ENCODE measurements at places on chromosomes 3 and 15.

GRCh38 chr3:136141891-136142290, 54.2 kb downstream of the MSL2 start:
- no peak for DNase-seq

DNA sequence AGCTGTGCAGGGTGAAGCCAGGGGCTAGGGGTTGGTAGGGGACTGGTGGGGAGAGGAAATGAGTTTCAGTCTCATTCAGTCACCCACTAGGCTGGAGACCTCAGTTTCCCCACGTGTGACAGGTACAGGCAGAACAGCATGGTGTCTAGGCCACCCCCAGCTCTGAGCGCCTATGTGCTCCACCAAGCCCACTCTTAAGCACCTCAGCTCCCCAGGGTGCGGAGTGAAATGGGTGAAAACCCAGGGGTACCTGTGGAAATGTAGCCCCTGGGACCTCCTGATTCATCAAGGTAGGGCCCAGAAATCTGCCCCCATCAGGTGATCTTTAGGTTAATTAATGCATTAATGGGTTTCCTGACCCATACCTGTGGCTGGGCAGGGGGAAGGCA, 3.7 kb downstream of the ATP2B2 start:
- DNase-seq, result no peak

DNA sequence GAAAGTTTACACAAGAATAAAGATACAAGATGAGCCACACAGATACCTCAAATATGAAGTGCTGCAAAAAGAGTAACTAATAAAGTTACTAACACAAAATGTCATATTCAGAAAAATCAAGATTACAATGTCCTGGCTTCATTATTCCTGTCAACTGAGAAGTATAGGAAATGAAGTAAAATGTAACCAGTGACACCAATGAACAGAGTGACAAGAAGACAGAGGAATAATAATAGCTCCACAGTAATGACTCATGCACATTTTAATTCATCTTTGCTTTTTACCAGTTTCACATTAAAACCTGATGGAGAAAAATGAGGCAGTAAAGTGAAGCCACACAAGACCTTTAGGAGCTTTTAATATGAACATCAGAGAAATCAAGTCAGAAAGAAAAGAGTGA, 214.1 kb downstream of the ZBBX start:
- DNase-seq, result no peak

DNA sequence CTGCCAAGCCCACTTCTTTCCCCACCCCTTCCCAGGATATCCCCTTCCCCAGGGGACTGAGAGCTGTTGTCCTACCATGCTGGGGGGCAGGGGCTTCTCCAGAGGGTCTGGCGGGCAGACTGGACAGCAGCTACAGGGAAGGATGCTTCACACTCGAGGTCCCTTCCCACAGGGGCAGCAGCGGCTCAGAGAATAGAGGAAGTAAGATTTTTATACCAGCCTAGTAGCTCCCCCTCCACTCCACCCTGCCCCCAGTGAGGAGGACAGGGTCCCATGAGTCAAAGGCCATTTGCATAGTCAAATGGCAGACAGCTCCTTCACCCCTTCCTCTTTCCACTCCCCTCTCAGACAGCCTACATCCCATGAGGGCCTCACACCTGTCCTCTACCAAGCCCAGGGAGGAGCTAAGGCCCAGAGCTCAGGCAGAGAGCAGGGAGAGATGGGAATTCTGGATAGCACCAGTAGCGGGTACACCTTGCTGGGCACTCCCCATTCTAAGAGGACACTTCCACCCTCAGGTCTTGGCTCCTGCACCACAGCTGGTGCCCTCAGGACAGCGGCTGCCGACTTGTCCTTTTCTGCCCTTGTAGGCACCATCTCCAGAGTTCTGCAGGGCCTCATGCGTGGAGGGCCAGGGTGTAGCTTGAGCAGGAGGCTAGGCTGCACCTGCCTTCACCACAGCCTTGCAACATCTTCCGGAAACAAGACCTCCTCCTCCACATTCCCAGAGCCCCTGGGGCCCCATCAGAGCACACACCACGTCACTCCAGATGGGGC, at the start of gene TLR9:
Gene TLR9 (minus strand): TSS at position 194 of the 777 bp plus-strand sequence. CDS start 116 bp downstream, at position 78.
- no peak for DNase-seq

DNA sequence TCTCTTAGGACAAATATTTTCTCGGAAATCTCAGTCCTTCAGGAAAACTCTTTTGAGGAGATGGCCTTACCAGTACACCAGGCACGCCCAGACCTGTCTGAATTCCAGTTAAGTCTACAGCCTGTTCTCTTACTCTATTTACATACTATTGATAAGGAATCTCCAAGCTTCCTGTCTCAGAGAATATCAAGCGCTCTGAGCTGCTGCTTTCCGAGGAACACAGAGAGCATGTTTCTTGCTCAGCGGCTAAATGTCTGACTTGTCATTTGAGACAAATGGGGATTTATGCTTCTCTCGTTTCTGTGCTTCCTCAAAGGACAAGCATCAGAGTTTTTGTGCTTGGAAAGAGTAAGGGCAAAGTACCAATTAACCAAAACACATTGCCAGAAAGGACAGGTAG, 112.4 kb upstream of the CCDC54 start:
- no peak for DNase-seq

DNA sequence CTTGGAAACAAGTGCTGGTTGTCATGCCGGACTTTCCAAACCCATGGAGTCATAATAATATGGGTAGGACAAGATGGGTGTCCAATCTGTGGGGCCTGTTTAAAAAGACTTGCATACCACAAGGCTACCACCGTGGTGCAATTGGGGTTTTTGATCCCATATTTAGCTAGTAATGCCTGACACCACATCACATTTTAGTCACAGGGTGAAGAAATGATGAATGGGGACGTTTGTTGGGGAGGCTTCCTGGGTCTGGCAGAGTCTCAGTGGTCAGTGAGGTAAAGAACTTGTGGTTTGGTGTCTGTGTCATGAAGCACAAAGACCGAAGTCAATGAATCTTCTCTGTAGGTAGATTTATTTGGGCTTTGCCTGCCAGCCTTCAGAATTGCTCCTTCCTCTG, 31.0 kb downstream of the P3H2 start:
- no peak for DNase-seq

GRCh38 chr3:192653862-192654261, 73.5 kb downstream of the FGF12 start:
- DNase-seq, result no peak

GRCh38 chr3:46297658-46298423, 55.6 kb downstream of the CCR3 start:
- DNase-seq, result no peak

- DNase-seq, result no peak
Observed at GRCh38 chr3:83953417-83954089, 1005.2 kb upstream of the CADM2 start.

DNA sequence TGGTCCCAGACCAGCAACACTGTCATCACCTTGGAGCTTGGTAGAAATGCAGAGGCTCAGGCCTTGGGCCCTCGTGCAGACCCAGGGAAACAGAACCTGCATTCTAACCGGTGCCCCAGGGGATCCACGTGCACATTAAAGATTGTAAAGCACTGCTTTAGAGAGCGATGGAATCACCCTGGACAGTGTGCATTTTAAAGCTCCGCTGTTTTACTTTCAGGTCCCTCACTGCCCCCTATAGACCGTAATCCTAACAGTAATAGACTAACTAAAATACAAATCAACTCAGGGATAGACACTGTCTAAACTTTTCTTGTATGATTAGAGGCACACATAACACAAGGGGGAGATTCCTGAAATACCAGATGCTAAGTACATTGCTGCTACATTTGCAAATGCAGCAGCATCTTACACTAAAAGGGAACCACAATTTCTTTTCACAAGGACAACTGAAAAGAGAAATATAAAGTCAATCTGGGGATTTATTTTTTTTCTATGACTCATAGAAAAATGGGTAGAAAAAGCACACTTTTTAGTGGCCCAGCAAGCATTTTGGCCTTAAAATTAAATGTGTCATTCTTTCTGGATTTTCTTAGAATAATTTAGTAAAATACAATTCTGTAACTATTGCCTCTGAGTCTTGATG, 10.5 kb upstream of the SH3GL3 start:
- DNase-seq, result no peak

DNA sequence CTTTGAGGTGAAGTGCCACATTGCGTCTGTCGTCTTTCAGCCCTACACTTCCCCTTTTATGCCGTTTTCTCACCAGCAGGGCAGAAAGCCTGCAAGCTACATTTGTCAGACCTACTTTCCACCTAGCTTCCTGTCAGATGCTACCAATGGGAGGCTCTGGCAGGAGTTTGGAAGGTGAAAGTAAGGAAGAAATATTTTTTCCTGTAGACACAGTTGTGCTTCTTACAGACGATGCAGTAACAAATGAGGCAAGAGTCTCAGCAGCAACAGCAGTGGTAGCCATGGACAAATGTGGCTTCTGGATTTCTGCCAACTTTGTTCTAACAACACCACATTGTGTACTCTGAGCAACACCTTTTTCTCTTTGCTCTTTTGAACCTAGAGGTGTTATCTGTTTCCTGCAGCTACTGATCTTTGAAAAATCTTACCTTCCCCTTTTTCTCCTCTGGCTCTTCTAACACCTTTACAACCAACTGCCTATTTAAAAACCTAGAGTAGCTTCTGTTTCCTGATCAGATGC, 70.6 kb upstream of the STT3B start:
- peak; percentile 6 for DNase-seq

GRCh38 chr15:37007301-37007700, 93.0 kb downstream of the MEIS2 start:
- no peak for DNase-seq
